ENCODE measurements at places on chromosomes 1 and 21. TPM values are rescaled to one million over a fixed set of nuclear protein-coding genes. Genes with fewer than 3 reads are reported as not detected.

CYYR1 gene
- not detected for total RNA-seq

CLCA1 gene
- not detected for total RNA-seq

TCHHL1 gene
- total RNA-seq, result not detected

CCDC27 gene
- not detected for total RNA-seq

FAM151A gene
- total RNA-seq, result not detected

DMRTA2 gene
- total RNA-seq, result not detected

TRPM2 gene
- total RNA-seq, result 0.60 TPM

GRCh38 chr1:29931477-29932175 lies 695.3 kb downstream of the PTPRU start:
- DNase-seq, result no peak

DNA sequence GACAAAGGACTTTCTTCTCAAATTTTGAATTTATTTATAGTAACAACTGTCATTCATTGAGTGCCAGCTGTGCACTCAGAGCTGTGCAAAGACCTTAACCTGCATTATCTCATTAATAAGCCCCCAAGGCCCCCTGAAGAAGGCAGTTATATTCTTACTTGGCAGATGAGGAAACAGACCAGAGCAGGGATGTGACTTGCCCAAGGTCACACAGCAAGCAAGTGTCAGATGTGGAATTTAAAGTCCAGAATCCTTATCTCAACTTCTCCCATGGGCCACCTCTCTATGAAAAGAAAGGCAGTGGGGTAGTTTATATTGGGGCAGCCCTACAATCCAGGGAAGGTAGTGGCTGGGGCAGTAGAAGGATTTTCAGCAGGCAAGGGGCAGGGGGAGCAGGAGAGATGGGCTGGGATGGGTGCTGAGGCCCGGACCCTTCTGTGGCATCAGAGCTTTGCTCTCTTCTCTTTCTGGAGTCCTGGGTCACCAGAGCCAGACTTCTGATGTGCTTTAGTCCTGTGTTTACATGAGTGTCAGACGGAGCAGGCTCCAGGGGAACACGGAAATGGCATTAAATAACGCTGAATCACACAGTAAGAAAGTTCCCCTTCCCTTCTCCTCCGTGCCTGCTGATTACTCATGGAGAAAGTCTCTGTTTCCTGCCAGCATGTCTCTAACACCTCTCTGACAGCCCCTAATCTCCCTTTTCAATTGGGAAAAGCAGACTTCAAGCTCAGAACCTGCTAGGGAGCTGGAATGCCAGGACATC lies 39.5 kb downstream of the EPHB2 start:
- peak; percentile 66 for DNase-seq

- no peak for DNase-seq
These were observed 22.0 kb upstream of the SLC26A9 start for GRCh38 chr1:205965036-205965884.

GRCh38 chr1:53503433-53504217 lies 44.4 kb downstream of the DMRTB1 start:
- no peak for DNase-seq

- DNase-seq, result no peak
These were observed 108.8 kb downstream of the SMYD3 start for GRCh38 chr1:246398126-246398813.

- peak; percentile 53 for DNase-seq
These were observed 343.2 kb downstream of the OLFM3 start for GRCh38 chr1:101653482-101653946.

GRCh38 chr1:231808990-231809389 lies 182.4 kb downstream of the DISC1 start:
- no peak for DNase-seq

- no peak for DNase-seq
These were observed 47.5 kb upstream of the CSF3R start for GRCh38 chr1:36530261-36530660.

DNA sequence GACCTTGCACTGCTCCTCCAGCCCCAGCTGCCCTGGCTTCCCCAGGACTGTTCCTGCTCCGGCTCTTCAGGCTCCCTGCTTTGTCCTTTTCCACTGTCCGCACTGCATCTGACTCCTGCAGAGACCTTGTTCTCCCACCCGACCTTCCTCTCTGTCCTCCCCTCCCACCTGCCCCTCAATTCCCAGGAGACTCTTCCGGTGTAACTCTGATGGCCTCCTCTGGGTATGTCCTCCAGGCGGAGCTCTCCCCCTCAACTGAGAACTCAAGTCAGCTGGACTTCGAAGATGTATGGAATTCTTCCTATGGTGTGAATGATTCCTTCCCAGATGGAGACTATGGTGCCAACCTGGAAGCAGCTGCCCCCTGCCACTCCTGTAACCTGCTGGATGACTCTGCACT lies 550 bp downstream of the ACKR1 start:
- DNase-seq, result no peak

DNA sequence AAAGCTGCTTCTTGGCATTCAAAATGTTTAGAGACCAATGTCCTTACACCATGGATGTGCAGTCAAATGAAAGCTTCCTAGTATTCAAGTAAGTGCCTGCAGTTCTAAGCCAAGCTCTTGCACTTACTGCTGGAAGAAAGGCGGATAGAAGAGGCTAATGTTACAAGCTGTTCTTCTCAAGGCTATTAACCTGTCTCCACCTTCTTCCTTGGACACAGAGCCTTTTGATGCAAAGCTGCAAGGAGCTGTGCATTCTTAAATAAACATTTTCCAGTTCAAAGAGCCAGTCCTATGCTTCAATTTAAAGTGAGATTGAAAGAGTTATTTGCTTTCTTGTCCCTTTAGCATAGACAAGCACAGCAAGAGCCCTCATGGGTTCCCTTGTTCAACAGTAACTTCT lies 167.9 kb upstream of the RUNX1 start:
- DNase-seq, result no peak

Data from HT-29 (cell line).